Fibroblast of lung (primary cell): ENCODE measurements at places on chromosomes 5 and 9. TPM values are rescaled to one million over a fixed set of nuclear protein-coding genes. Genes with fewer than 3 reads are reported as not detected.

SPATA31E1 gene
- not detected in 2 replicates for total RNA-seq

CDK7 gene
- total RNA-seq: 43.7 and 74.3 TPM in 2 replicates

PALM2AKAP2 gene
- 6.9 and 9.9 TPM in 2 replicates for total RNA-seq

TNC gene
- total RNA-seq: 457 and 560 TPM in 2 replicates

ENHO gene
- under 0.01 TPM in 1 of 2 replicates, not detected in the other for total RNA-seq

NTRK2 gene
- total RNA-seq: 0.26 and 0.66 TPM in 2 replicates

PFN3 gene
- total RNA-seq: not detected in 2 replicates

ODF2 gene
- total RNA-seq: 17.7 and 20.6 TPM in 2 replicates

ZFP62 gene
- total RNA-seq: 24.1 TPM in 2 replicates

CENPK gene
- total RNA-seq: 4.9 and 7.1 TPM in 2 replicates

WNT8A gene
- total RNA-seq: not detected in 2 replicates

PCDHGA5 gene
- total RNA-seq: 1.5 and 2.6 TPM in 2 replicates

TAF1L gene
- under 0.01 TPM in 2 replicates for total RNA-seq

MLANA gene
- total RNA-seq: not detected in 2 replicates

SLC6A3 gene
- not detected in 2 replicates for total RNA-seq

ANKRD34B gene
- total RNA-seq: not detected in 2 replicates

ACTBL2 gene
- under 0.01 TPM in 1 of 2 replicates, not detected in the other for total RNA-seq

MYMK gene
- not detected in 2 replicates for total RNA-seq

PCDHB9 gene
- 0.26 and 0.99 TPM in 2 replicates for total RNA-seq

LCN6 gene
- not detected in 2 replicates for total RNA-seq

HTR4 gene
- total RNA-seq: not detected in 2 replicates

TMC1 gene
- total RNA-seq: 0.33 TPM in 1 of 2 replicates, not detected in the other

ADAMTS13 gene
- total RNA-seq: 2.3 and 3.1 TPM in 2 replicates

CCDC192 gene
- total RNA-seq: not detected in 2 replicates

TUSC1 gene
- total RNA-seq: 7.9 and 10.5 TPM in 2 replicates

IL13 gene
- total RNA-seq: not detected in 2 replicates

IL33 gene
- 1.3 and 19.3 TPM in 2 replicates for total RNA-seq

CYLC2 gene
- total RNA-seq: not detected in 2 replicates

DUSP1 gene
- 56.5 and 148 TPM in 2 replicates for total RNA-seq

ASS1 gene
- total RNA-seq: 223 and 276 TPM in 2 replicates
